ENCODE measurements at places on chromosomes 12 and 14.

DNA sequence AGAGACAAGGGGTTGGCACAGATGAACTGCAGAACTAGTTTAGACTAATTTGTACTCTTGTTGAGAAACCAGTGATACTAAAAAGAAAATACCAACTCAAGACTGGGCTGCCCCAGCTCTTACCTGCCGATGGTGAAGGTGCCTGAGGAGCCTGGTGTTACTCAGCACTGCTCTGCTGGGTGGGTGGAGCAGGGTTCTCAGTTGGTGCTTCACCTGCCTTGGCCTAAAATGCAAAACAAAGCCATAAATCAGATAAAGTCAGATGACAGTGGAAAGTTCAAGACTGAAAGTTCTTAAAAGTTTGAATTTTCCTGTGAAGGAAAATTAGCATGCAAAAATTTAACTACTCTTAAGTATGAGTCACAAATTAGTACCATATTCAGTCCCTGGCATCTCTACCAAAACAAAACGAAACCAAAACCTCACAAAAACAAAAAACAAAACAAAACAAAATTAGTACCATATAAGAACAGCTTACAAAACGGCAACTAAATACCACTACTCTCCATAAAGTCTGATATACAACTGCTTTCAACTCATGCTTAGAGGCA, 21.9 kb downstream of the YBX3 start:
- no peak for DNase-seq

DNA sequence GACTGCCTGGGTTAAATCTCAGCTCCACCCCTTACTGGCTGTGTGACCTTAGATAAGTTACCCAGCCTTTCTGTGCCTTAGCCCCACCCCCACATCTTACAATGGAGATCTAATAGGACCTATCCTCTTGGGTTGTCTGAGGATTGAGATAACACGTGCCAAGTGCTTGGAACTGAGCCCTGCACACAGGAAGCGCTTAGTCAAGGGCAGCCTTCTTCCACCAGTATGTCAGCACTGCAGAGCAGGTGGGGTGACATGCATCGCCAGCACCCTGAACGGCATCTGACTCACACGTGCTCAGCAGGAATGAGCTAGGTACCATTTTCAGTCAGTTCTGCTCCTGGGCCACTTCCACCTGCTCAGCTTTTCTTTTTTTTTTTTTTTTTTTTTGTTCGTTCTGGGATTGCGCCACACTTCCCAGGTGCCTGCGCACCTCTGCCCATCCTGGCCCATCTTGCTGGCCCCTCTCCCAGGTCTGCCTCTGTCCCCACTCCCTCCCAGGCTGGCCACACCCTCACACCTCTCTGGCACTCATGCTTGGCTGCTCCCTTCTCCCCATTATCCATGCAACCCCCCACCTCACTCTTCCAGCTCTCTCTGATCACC, 19.6 kb downstream of the LGMN start:
- no peak for DNase-seq

GRCh38 chr12:57735198-57735855, 3.2 kb downstream of the AGAP2 start:
- no peak for DNase-seq

DNA sequence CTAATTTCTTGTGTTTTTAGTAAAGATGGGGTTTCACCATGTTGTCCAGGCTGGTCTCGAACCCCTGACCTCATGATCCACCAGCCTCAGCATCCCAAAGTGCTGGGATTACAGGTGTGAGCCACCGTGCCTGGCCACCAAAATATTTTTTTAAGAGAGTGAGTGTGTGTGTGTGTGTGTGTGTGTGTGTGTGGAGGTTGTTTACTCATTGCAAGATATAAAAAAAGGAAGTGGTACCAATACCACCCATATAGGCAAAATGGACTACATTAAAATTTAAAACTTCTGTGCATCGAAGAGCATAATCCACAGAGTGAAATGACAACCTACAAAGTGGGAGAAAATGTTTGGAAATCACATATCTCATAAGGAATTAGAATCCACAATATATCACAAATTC, 15.5 kb upstream of the CLEC2A start:
- no peak for DNase-seq

- no peak for DNase-seq
These were observed 146.5 kb downstream of the KIF26A start for GRCh38 chr14:104284636-104285507.

DNA sequence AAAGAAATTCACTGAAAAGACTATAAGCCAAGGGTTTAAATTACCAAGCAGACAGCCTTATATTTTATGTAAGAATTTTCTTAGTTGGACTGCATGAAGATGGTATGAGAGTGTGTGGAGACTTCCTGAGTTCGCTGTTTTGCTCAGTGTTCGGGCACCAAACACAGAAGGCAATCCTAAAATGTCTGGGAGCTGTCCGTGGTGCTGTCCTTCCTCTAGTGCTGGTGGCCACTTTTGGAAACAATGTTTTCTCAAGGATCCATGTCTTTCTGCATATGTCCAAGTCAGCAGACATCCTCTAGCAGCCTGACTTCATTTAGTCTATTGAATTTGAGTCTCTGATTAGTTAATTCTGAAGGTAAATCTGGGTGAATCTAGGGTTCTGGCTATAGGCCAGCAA, 135.8 kb downstream of the SLC8A3 start:
- peak; percentile 32 for DNase-seq

DNA sequence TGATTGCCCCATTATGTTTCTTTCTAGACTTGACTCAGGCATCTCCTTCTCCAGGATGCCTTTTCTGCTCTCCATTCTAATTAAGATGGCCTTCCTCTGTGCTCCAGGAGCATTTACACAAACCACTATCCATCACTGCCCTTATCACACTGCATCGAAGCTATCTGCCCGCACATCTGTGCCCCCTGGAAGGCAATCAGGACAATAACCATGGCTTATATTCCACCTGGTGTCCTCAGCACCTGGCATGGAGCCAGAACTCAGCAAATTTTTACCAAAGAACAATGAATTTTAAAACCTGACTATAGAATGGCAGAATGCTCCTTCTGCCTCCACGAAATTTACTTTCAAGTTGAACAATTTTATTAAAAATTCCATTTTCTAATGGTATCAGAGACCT, 465.8 kb downstream of the APAF1 start:
- DNase-seq = no peak

DNA sequence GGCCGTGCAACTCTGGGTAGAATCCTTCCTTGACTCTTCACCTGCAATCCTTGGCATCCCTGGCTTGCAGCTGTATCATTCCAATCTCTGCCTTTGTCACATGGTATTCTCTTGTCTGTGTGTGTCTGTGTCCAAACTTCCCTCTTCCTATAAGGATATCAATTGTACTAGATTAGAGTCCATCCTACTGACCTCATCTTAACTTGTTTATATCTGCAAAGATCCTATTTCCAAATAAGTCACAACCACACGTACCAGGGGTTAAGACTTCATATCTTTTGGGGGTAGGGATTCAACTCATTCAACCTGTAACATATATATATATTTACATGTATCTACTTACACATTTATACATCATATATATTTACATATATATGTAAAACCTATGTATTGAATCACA, 29.6 kb upstream of the RASSF3 start:
- DNase-seq = no peak

GRCh38 chr14:34094384-34094783, 143.5 kb upstream of the EGLN3 start:
- no peak for DNase-seq

- peak; percentile 35 for DNase-seq
These were observed 58.0 kb downstream of the LGMN start for GRCh38 chr14:92690171-92691011.

GRCh38 chr14:33972583-33973081, 21.8 kb upstream of the EGLN3 start:
- DNase-seq = no peak

DNA sequence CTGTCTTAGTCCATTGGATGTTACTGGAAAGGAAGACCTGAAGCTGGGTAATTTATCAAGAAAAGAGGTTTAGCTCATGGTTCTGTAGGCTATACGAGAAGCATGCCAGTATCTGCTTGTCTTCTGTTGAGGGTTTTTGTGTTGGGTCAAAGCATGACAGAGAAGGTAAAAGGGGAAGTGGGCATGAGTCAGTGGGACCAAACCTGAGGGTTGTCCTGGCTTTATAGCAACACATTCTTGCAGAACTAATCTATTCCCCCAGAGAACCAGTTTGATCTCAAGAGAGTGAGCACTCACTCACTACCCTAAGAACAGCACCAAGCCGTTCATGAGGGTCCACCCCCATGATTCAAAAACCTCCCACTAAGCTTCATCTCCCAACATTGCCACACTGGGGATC, 19.0 kb upstream of the KRAS start:
- no peak for DNase-seq

- no peak for DNase-seq
These were observed 98.7 kb downstream of the ERGIC2 start for GRCh38 chr12:29282031-29282816.

DNA sequence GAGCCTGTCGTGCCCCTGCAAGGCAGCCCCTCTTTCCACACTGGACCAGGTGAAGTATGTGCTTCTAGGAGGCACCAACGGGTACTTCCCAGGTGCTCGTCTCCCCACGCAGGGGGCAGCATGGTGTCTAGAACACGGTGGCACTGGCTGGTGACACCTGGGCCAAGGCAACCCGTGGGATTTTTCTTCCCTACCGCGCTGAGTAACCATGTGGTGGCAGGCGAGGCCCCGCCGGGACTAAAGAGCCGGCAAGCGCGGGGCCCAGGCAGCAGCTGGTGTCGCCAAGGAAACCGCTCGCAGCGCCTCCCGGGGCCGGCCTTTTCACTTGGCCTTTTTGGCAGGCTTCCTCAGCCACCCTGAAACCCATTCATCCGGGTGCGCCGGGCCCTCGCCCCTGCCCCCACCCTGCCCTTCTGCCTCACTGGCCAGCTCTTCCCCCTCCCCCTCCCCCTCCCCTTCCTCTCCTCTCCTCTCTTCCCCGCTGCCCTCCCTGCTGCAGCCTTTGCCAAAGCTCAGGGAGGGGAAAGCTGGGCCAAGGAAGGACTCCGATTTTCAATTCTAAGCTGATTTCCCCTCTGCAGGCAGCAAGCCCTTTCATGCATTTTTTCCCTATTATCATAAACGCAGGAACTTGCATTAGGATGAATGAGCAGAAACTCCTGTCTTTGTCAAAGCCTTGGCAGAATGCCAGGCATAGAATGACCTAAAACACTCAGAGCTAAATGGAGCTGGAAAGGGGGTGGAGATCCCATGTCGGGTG, 81.2 kb downstream of the IRF2BPL start:
- DNase-seq = peak; percentile 79

DNA sequence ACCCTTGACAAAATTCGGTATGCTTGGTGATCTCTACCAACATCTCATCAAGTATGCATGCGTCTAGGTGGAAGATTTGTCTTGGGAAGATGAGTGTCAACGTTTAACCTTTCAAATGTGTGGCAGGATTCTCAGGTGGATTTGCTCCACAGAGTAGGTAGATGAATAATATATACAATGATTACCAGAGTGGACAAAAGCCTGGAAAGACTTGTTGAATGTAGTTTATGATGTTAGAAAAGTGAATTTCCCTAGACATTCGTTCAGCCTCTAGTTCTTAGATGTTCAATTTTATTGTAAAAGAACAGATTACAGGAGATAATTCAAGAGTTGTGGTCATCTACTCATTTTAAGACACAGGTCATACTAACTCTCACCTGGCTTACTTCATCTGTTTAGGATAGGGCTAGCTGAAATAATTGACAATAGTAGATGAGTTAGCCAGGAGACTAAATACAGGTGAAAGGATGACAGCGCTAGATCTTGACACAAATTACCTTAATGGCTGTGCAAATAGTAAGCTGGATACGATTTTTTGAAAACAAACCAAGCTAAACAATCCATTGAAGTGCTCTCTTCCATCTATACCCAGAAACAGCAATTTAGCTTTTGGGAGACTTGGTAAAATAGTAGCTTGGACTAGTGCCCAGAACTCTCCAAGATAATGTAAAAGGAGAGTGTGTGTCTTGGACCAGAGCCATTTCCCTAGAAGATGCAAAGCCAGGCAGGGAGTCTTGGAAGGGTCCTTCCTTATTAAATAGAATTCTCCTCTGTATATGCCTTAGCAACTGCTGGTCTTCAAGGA, 168.0 kb downstream of the DACT1 start:
- no peak for DNase-seq

GRCh38 chr12:67988601-67989021, 636 bp upstream of the IFNG-AS1 start:
- no peak for DNase-seq

Data from HEK293T (cell line).